ENCODE measurements at places on chromosomes 1 and 21.

DNA sequence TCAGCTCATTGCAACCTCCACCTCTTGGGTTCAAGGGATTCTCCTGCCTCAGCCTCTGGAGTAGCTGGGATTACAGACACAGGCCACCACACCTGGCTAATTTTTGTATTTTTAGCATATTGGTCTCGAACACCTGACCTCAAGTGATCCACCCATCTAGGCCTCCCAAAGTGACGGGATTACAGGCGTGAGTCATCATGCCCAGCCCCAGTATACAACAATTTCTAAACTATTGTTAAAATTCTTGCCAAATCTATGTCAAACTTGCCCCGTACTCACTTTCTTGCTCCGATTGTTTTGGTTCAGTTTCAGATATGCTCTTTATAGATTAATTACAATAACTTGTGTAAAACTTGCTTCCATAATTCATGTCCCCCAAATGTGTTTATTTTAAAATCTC is 4.1 kb downstream of the RGS18 start:
- DNase-seq, result no peak

- no peak for DNase-seq
Measured at GRCh38 chr1:36864182-36864822, 170.0 kb downstream of the GRIK3 start.

- no peak for DNase-seq
Measured at GRCh38 chr1:6171548-6172124, 8.5 kb downstream of the CHD5 start.

DNA sequence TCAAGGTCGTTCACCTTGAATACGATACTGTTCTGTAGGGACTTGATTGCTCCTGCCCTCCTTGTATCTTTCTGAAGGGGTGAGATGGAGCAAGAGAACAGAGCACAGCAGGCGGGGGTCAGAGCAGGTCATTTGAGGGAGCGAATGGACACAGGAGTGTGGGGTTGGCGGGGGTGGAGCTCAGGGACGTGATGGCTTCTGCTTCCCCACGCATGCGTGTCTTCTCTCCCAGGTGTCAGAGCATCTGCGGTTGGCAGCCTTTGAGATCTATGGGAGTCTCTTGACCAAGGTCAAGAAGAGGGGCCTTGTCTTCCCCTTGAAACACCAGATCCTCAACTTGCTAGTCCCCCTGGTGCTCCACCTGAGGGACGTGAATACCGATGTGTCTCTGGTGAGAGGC is 63.9 kb downstream of the INAVA start:
- no peak for DNase-seq

- DNase-seq, result no peak
Measured at GRCh38 chr1:53600561-53600960, 138.4 kb downstream of the GLIS1 start.

- DNase-seq, result no peak
Measured at GRCh38 chr1:78153092-78153736, 107.4 kb downstream of the GIPC2 start.

GRCh38 chr1:94036730-94037129 is 84.2 kb downstream of the ABCA4 start:
- no peak for DNase-seq

DNA sequence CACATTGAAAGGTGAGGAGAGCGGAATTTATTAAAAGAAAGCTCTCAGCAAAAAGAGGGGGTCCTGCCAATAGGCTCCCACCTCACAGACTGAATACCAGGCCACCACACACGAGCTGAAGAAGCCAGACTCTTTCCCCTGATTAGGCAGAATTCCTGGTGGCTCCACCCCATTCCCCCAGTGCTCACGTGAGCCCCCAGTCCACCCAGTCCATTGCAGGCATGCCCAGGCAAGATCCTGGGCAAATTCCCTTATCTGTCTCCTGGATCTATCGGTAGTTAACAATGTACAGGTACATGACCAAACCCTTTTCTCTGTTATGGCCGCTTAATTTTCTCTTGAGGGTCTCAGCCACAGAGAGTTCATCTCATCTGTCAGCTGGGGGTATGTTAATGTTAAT is 54.6 kb upstream of the BTG3 start:
- no peak for DNase-seq

- peak; percentile 84 for DNase-seq
Measured at GRCh38 chr1:226061841-226062557, 517 bp upstream of the H3-3A start.

DNA sequence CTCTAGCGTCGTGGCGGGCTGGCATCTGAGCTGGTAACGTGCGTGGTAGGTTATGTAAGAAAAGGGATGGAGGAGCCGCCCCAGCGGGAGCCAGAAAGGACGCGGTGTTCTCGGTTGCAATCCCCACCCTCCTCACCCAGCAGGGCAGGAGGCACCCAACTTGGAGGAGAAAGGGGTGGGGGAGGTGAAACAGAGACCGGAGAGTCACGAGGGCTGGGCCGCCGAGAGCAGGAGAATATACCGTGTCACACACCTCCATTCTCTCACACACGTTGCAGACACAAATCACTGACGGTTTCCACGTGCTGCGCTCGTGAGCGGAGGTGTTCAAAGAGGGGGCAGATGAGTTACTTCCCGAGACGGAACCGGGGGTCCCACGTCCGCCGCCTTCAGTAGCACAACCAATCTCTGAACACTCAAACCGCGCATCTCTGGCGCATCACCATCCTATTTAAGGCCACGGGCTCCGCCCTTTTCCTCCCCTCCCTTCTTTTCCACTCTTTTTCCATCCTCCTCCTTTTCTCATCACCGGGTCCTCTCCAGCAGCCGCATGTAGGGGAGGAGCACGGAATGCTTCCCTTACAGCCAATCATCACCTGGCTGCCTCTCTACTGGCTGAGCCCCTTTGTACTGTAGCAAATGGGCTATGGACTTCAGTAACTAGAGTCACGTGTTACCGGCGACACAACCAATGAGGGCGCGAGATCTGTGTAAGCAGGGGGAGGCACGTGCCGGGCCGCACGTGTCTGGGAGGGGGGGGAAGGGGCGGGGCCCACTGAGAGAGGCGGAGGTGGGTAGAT is at the start of gene CIART:
CIART (plus strand) TSS at position 797 of the 800 bp plus-strand sequence. CDS start 714 bp downstream, outside the sequence.
- DNase-seq, result peak; percentile 95

GRCh38 chr1:90781534-90781933 is 64.4 kb upstream of the BARHL2 start:
- DNase-seq, result no peak

DNA sequence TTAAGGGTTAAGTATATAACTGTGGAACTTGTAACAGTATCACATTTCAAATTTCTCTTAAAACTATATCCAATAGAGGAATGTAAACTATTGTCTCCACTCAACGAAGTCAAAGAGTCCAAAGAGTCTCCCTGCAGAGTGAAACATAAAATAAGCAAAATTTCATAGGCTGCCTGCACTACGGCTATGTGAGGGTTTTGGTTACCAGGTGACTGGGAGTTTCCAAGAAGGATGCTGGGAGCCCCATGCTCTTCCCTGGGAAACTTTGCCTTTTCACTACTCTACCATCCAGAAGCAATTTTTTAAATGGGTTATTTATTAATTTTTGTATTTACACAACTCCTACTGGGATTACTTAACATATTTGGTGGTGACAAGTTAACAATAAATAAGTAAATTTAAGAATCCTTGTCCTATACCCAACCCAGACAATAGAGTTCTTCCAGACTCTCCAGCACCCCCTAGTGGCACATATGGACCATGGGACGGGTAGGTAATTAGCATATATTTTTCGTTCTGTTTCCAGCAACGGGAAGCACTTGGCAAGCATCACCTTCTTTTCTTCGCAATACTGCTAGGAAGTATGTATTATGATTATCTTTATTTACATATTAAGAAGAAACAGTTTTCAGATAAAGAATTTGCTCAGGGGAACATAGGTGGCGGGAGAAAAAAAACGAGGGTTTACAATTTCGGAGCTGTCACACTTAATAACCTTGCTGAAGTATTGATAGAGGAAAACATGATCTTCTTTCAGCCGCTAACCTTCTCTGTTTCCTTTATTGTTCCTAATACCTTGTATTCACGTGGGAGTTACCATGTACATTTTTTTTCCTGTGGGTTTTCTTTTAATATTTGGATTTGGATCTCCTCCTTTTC is 3.5 kb downstream of the FMO2 start:
- DNase-seq, result peak; percentile 65

GRCh38 chr1:235984041-235984825 is 80.7 kb downstream of the NID1 start:
- no peak for DNase-seq

- no peak for DNase-seq
Measured at GRCh38 chr1:12438349-12438924, 179.6 kb downstream of the DHRS3 start.

- no peak for DNase-seq
Measured at GRCh38 chr1:37058424-37058988, 24.2 kb upstream of the GRIK3 start.

DNA sequence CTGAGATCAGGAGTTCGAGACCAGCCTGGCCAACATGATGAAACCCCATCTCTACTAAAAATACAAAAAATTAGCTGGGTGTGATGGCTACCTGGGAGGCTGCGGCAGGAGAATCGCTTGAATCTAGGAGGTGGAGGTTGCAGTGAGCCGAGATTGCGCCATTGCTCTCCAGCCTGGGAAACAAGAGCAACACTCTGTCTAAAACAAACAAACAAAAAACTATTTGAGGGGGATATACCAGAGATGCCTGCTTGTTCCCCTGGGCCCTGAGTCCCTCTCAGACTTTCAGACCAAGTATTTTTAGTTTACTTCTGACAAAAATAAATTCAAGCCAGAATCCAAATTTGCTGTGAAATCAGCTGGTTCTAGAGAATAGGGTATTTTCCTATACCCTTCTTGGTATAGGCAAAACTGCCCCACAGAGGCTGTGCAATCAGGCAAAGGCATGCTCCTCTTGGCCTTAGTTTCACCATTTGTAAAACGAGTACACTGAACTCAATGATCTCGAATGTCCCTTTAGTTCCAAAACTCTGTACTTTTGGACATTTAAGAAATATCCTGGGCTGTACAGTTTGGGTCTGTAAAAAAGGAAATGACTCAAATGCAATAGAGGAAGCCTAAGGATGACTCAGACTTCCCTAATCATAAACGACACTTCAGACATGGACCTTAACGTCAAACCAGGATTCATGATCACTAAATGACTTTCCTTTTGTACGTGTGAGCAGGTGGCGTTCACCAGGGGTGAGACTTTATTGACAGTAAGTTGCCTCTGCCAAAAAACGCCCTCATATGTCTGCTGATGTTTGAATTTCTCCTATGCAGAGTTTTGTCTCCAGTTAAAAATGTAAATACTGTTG is 16.1 kb downstream of the ENSA start:
- DNase-seq, result peak; percentile 45

DNA sequence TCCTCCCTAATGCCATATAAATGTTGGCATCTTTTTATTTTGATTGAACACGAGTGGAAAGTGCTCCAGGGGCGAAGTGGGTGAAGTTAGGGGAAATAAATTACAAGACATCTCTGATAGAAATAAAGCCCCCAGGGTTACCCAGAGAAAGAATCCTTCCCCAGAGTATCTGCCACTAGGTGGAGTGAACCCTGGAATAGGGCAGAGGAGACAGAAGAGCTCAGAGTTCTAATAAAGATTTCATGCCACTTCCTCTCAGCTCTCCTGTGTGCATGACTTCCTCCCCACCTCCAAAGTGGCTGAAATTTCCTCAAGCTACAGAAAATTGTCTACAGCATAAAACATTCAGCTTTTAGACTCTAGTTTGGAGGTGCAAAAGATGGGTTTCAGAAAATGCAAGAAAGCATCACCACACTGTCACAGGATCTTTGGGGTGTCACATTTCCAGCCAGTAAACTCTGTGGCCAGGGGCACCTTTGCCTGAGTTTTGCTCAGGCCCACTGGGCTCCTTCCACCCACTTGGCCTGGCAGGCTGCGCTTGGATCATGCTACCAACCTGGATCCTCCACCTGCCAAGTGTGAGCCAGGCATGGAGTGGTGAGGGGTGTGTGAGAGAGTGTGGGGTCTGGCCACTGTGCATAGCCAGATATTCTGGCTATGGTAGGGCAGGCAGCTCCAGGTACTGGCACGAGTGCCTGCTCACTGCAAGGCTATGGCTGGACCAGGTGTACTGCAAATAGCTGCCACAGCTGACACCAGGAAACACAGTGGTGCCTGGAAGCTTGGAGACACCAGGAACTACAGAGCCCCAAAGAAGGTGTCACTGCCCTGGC is 208.8 kb upstream of the USP25 start:
- no peak for DNase-seq

GRCh38 chr1:153572569-153573015 is 6.9 kb upstream of the S100A2 start:
- DNase-seq, result peak; percentile 87

DNA sequence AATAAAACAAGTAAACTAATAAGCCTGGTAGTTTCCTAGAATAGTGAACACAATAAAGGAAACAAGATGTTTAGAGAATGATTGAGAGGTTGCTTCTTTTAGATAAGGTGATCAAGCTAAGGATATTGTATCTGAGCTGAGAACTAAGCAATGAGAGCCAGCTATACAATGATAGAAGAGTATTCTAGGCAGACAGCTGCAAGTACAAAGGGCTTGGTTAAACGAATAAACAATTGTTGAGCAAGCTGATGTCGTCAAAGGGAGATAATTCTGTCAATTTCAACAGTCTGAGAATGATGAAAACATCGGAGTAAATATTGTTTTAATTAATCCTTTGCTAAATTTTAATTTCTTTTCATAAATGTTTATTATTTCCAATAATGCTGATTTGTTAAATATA is 5.5 kb upstream of the FH start:
- DNase-seq, result no peak

GRCh38 chr1:239547987-239548386 is 161.6 kb downstream of the CHRM3 start:
- DNase-seq, result no peak

- no peak for DNase-seq
Measured at GRCh38 chr1:55068638-55069037, 29.3 kb downstream of the PCSK9 start.

DNA sequence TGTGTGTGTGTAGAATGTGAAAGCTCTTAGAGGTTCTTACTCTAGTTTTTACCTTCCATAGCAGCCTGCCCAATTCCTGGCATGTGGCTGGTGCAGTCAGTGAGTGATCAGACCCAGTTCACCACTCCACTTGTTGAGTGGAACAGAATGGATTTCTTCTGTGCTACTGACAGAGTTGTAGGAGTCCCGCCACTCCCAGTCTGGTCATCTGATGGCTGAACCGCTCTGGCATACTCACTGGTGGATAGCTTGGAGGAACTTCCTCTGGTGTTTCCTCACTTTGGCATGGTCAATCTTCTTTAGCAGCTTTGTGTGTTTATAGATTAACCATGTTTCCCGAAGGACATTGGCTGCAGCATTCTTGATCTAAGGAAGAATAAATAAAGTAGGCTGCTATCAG is 106.7 kb upstream of the ADAR start:
- no peak for DNase-seq

- DNase-seq, result no peak
Measured at GRCh38 chr1:185645686-185646085, 88.5 kb upstream of the HMCN1 start.

DNA sequence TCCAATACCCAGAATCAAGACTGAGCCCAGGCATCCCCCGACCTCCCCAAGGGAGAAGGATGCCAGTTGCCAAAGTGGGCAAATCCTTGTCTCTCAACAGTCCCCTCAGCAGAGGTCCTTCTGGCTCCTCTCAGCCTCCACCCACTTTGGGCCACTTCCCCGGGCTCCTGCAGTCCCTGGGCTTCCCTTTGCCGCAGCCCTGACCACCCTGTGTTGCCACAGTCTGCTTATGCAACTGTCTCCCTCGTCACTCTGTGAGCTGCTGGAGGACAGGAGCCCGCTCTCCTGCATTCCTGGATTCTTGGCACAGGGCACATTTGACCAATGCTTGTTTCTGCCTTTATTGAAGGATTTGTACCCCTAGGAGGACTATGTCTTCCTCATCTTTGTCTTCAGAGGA is 2.9 kb upstream of the LRP8 start:
- DNase-seq, result peak; percentile 17

All from left cardiac atrium (tissue), 4 donors.